NCI-H748 treated with DMSO at 0.1 percent for 48 hours (cell line): ENCODE measurements at places on chromosomes 1 and 21.
A peak's percentile ranks its signal among the peaks of the same experiment; 100 is the strongest.

DNA sequence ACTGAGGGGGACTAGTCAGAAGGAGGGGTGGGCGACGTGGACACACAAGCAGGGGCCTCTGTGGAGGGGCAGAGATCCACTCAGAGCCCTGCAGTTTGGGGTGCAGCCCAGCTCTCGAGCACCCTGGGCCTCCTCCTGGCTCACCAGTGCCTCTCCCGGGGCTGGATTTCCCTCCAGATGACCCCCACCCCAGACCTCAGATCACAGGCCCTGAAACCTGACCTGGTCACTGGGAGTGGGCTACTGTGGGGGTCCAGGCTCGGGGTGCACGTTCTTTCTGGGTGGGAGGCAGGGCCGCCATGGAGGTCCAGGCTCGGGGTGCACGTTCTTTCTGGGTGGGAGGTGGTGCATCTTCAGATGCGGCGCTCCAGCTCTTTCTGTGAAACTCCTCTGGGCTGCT lies 10.3 kb upstream of the LHX4 start:
- DNase-seq, result no peak

DNA sequence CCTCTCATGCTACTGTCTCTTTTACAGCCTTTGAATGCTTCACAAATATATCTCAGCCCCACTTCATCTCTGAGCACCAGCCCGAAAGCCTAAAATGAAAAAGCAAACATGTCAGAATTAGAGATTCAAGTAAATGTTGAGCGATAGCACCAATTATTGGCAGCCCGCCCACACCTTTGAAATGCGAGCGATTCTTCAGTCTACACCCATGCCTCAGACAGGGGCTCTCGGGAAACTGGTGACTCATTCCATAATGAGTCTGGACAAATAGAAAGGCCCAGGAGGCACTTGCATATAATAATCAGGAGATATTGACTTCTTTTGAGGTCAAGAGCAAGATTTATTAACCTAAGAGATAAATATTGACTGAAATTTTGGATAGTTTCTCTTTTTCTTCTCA lies 487.3 kb upstream of the PTBP2 start:
- peak; percentile 92 for DNase-seq

- DNase-seq, result no peak
Observed at GRCh38 chr1:25899792-25900191, 6.4 kb downstream of the STMN1 start.

GRCh38 chr21:37927711-37928110 lies 11.5 kb upstream of the KCNJ6 start:
- DNase-seq, result no peak

GRCh38 chr1:45452503-45452902 lies 38.5 kb downstream of the TESK2 start:
- no peak for DNase-seq

DNA sequence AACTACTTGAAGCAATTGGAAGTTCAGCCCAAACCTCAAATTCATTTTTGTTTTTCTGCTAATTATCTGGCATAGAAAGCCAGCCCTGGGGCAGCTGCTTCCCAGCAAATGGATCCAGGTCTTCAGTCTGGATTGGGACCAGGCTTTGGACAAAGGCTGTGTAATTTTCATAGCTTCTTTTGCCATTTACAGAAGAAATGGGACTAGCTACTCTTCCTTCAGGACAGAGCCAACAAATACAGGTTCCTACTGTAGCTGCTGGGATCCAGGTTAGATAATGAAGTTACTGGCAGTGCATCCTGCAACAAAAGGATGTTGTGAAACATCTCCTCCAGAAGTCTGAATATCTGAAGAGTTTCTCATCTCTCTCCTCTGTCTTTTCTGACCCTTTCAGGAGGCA lies 171.5 kb upstream of the CAMK1G start:
- no peak for DNase-seq

- DNase-seq, result no peak
Observed at GRCh38 chr1:29394521-29395225, 158.4 kb downstream of the PTPRU start.

DNA sequence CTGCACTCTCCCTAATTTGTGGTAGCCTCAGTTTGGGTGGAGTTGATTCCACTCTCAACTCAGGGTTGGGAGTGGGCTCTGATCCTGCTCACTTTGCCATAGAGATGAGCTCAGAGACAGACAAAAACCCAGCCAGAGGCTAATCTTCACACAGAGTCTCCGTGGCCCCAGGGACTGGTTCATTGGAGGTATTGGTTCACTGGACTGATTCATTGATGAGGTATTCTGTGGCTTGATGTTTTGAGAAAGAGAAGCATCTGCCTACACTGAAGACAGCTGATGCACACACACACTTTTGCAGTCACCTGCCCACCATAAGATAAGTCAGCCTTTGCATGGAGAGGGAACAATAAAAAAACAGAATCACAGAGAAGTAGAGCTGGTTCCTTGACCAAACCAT lies 183.8 kb downstream of the AJAP1 start:
- DNase-seq, result no peak

GRCh38 chr1:24186031-24186710 lies 918 bp downstream of the IFNLR1 start:
- DNase-seq, result no peak

DNA sequence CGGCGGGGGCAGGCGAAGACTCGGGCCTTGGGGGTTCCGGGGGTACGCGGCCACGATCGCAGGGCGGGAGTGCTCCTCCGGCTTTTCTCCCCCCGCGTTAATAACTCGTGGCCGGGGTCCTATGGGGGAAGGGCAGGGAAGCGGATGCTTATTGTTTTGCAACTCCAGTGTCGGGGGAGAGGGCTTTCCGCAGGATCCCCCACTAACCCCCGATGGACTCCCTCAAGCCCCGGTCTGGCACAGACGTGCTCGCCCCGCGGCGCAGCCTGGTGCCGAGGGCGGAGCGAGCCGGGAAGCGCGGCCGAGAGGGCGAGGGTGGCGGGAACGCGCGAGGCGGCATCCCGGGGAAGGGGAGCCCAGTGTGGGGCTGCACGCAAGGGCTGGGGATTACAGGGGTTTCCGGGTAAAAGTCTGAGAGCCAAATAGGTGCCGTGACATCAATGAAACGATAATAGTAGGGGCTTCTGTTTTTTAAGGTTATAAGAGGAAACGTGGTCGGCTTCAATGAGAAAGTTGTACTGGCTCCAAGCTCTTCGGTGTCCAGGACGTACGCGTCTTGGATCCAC lies 772 bp downstream of the UCK2 start:
- peak; percentile 36 for DNase-seq

- no peak for DNase-seq
Observed at GRCh38 chr1:242025681-242026080, 26.8 kb upstream of the MAP1LC3C start.

DNA sequence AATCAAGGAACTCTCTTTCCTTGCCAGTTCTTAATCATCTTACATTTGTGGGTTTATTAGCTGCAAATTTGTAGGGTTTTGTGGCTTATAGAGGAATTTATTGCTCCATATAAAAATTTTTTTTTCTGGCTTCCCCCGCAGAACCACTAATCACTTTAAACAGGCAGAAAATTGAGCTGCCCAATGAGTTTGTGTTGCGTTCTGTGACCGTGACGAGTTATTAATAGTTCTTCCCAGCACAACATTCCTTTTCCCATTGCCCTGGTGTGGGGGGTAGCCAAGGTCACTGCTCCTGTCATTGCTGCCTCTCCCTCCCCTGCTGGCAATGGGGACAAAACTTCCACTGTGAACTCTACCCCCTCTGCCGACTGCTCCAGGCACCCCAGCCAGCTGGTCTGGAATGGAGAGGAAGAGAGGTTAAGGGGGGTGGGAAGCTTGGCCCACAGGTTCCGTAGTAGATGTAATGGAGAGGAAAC lies 55.1 kb downstream of the UBE2T start:
- DNase-seq, result no peak

DNA sequence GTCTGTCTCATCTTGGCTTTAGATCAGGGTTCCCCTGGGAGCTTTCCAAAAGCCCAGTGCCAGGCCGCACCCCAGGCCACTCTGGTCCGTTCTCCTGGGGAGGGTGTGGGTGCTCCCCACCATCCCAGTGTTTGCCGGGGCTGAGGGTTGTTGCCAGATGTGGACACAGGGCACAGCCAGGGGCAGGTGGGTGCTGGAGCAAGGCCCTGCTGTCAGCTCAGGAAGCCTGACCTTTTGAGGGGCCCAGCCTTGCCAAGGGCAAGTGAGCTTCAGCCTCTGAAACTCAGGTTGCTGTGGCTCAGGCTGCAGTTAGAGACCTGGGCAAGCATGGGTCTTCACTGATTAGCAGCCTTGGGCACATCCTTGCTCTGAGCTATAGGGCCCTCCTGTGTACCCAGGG lies 22.8 kb upstream of the ZBTB21 start:
- no peak for DNase-seq

- no peak for DNase-seq
Observed at GRCh38 chr1:69103705-69104385, 463.9 kb upstream of the LRRC7 start.

DNA sequence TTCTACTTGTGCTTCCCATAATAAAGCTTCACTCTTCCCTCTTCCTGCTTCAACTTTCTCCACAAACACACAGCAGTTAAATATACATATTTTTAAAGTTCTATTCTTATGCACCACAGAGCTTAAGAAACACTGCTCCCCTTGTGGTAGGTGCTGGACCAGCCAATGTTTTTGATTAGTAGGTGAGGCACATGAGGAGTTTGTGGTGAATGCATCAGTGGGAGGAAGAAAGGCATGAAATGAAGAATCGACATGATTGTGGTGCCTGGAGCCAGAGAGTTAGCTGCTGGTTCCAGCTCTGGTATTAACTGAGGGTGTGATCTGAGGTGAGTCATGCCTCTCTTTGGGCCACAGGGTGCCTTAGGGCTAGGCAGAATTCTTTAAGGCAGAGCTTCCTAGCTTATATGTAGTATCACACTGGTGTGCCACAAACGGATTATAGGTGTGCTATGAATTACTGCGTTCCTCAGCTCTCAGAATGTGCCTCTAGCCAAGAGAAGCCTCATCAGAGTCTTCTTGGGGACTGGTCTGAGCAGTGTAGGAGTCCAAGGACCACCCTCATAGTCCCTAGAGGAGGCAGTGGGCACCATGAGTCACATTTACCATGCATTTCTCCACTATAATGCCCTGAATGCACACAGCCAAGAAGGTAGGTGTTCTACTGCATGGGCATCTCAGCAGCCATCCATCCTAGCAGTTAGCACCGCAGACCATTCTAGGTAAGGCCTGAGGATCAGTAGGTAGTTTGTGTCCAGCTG lies 97.4 kb upstream of the SGIP1 start:
- no peak for DNase-seq

GRCh38 chr1:62508187-62508758 lies 71.4 kb downstream of the USP1 start:
- DNase-seq, result peak; percentile 5

DNA sequence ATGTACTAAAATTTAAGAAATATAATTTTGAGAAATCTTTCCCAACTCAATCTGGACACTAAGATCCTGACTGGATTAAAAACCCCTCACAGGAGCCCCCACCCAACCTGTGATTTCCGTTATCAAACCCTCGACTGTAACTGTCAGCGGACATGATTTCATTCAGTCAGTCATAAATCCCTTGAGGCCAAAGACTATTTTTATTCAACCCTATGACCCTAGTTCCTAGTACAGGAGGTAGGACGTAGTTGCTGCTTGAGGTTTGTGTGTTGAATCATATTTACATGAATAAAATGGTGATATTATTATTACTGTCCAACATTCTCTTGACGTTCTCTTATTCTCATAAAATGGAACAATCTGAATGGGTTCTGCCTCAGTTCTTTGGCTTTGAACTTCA lies 73.1 kb upstream of the DYNLT5 start:
- DNase-seq, result no peak

GRCh38 chr1:244283772-244284171 lies 167.9 kb downstream of the ADSS2 start:
- no peak for DNase-seq

GRCh38 chr1:201291916-201292315 lies 8.6 kb downstream of the PKP1 start:
- no peak for DNase-seq

DNA sequence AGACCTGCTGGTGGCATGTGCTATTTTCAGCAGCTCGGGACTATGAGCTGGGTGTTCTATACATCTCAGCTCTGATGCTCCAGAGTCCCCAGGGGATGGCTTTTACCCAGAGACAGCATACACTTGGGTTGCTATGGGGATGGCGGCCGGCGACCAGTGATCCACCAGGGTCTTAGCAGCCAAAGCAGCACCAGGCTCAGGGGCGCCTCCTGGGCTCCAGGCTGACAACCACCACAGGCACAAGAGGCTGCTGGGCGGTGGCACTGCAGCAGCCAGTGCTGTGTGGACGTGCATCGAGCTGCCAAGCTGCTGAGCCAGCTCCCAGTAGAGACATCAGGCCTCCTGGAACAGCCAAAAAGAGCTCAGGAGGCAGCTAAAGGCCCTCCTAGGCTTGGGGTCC lies 37.6 kb upstream of the CLSTN1 start:
- DNase-seq, result no peak

DNA sequence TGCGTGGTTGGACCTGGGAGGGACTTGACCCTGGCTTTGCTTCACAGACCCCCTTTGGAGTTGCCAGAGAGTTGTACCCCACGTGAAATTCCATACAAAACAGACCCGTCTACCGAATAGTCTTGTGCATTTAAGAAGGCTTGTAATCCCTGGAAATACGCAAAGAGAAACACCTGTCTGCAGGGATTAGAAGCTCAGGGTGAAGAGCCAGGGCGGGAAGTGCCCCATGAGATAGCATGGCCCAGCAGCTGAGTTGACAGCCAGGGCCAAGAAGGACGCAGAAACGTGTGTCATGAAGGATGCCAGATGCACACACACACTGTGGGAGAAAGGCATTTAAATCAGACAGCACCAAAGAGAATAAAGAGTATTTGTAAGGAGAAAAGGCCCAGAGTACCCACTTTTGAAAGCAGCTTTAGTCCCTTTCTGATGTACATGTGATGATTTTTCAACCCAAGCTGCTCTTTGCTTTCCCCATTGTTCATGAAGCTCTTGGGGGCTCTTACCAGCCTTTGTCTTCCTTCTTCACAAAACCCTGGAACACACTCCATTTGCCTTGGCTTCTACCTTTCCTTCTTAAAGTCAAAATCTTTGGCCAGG lies 46.6 kb downstream of the PCP4 start:
- DNase-seq, result no peak

- no peak for DNase-seq
Observed at GRCh38 chr21:41048623-41049022, 119.3 kb upstream of the BACE2 start.

DNA sequence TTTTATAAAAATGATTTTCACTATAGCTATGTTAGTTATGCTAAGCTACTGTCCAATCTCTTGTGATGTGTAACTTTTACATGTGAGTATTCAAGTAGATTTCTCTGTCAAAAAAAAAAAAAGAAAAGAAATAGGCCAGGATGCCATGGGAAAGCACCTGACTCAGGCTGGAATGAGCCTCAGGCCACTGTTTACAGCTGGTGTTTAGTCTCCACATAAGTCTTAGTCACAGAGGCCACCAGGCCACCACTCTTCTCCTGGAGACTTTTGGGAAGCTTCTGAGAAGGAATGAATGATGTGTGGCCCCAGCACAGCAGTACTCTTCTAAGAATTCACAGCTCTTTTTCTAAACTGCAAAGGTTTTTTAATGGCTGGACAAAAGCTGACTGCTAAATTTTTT lies 48.9 kb downstream of the CHML start:
- no peak for DNase-seq
